Right cardiac atrium (tissue), 5 donors: ENCODE measurements at places on chromosomes 16 and 17. TPM values are rescaled to one million over a fixed set of nuclear protein-coding genes. Genes with fewer than 3 reads are reported as not detected.
A peak's percentile ranks its signal among the peaks of the same experiment; 100 is the strongest.

The GPRC5C gene
- total RNA-seq = 40.8 TPM

The SALL1 gene
- 5.4 TPM for total RNA-seq

- DNase-seq = peak; percentile 82
These were observed 79.9 kb downstream of the GPRC5B start for GRCh38 chr16:19804538-19805323.

- peak; percentile 32 for DNase-seq
These were observed 66.9 kb upstream of the TNRC6C start for GRCh38 chr17:77891602-77892001.
